ENCODE measurements at places on chromosomes 12 and 14.

GRCh38 chr14:92903359-92903758, 19.6 kb upstream of the CHGA start:
- no peak for DNase-seq

GRCh38 chr12:120950807-120951206, 27.5 kb upstream of the HNF1A start:
- DNase-seq = no peak

GRCh38 chr12:119730381-119730780, 62.4 kb downstream of the PRKAB1 start:
- DNase-seq = no peak

- DNase-seq = peak; percentile 62
These were observed 35.3 kb upstream of the STRAP start for GRCh38 chr12:15846887-15847286.

DNA sequence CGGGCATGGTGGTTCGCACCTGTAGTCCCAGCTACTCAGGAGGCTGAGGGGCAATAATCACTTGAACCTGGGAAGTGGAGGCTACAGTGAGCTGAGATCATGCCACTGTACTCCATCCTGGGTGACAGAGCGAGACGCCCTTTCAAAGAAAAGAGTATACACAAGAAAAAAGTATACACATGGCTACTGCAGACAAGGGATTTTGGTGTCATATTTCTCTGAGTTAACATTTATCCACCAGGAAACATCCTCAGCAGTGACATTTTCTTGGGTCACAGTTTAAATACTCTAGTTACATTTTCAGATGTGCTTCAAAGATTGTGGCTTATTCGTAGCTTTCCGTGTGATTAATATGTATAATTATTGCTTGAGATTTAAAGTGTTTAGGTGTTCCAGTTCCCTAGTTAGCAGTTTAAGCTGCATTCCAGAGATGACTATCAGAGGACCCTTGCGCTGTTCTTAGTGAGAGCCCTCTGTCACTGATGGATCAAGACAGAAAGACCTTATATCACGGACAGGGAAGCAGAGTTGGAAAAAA, 4.7 kb upstream of the PPP2R5E start:
- DNase-seq = no peak

DNA sequence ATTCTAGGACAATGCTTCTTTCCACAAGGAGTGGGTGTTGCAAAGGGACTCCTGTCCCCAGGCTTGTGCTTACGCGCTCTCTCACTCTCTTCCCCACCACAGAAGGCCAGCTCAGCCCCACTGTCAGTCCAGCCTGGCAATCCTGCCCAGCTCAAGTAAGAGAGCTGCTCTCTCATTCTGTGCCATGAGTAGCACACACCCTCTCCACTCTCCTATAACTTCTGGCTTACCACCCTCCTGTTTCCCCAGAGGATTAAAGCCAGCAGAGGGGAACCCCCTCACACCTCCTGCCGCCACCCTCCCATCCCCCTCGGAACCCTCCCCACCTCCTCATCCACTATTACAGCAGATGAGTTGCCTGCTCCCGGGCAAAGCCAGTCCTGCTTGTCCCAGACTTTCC, 17.1 kb downstream of the NCKAP5L start:
- DNase-seq = no peak

GRCh38 chr12:69284131-69284530, 44.8 kb downstream of the CPSF6 start:
- DNase-seq = peak; percentile 31

GRCh38 chr14:104885973-104886689, 21.1 kb downstream of the CEP170B start:
- no peak for DNase-seq

- DNase-seq = no peak
These were observed 32.8 kb downstream of the UBE3B start for GRCh38 chr12:109510196-109510595.

GRCh38 chr12:67852701-67853100, 136.5 kb upstream of the IFNG-AS1 start:
- no peak for DNase-seq

DNA sequence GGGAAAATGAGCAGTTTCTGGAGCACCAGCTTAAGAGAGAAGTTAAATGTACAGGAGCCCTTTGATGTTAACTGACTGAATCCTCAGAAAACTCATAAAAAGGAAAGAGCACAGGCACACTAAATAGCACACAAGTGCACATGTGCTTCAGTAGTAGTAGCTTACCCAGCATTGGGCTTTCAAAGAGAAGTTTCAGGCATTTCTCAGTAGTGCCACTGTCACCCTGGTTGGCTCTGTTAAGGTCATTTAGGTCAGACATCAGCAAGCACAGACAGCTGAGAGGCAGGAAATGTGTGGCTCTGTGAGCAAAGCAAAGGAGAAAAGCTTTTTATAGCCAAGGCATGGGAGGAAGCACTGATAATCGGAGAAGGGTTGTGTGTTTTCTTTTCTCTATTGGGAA, 96.3 kb upstream of the HIF1A start:
- DNase-seq = no peak

DNA sequence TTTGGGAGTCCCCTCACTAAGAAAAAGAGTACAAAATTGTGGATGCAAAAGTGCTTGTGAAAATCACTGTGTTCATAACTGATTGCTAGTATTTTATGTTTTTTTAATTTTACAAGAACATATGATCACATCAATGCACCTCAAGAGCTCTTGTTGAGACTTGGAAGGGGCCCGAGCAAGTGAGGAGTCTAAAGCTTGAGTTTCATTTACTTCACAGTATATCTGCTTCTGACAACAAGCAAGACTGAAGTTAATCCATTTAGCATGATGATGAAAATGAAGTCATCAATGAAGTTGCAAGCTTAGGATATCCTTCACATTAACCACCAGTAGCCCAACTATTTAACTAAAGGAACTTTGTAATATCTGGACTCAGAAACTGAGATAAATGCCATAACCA, 182.5 kb upstream of the DIO2 start:
- DNase-seq = no peak

- peak; percentile 65 for DNase-seq
These were observed at the start of gene PNMA1 for GRCh38 chr14:73713803-73714655. Gene PNMA1 (minus strand): TSS chr14:73714384. CDS start chr14:73713639, 745 bp downstream.

GRCh38 chr14:60090864-60091519, 731 bp upstream of the PCNX4 start:
- peak; percentile 46 for DNase-seq

DNA sequence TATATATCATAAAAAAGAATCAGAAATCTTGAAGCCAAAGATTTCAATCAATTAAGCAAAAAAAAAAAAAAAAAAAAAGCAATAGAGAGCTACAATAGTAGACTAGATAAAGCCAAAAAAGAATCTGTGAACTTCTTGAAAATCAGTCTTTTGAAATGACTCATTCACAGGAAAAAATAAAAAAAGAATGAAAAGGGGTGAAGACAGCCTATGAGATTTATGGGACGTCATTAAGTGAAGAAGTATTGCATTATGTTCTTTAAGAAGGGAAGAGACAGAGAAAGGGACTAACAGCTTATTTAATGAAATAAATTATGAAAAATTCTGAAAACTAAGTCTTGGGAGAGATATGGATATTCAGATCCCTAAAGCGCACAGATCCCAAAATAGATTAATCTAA, 103.8 kb downstream of the ACSS3 start:
- no peak for DNase-seq

- DNase-seq = no peak
These were observed 13.2 kb upstream of the COL2A1 start for GRCh38 chr12:48017496-48017895.

- no peak for DNase-seq
These were observed 191.8 kb downstream of the DACT1 start for GRCh38 chr14:58829594-58829993.

DNA sequence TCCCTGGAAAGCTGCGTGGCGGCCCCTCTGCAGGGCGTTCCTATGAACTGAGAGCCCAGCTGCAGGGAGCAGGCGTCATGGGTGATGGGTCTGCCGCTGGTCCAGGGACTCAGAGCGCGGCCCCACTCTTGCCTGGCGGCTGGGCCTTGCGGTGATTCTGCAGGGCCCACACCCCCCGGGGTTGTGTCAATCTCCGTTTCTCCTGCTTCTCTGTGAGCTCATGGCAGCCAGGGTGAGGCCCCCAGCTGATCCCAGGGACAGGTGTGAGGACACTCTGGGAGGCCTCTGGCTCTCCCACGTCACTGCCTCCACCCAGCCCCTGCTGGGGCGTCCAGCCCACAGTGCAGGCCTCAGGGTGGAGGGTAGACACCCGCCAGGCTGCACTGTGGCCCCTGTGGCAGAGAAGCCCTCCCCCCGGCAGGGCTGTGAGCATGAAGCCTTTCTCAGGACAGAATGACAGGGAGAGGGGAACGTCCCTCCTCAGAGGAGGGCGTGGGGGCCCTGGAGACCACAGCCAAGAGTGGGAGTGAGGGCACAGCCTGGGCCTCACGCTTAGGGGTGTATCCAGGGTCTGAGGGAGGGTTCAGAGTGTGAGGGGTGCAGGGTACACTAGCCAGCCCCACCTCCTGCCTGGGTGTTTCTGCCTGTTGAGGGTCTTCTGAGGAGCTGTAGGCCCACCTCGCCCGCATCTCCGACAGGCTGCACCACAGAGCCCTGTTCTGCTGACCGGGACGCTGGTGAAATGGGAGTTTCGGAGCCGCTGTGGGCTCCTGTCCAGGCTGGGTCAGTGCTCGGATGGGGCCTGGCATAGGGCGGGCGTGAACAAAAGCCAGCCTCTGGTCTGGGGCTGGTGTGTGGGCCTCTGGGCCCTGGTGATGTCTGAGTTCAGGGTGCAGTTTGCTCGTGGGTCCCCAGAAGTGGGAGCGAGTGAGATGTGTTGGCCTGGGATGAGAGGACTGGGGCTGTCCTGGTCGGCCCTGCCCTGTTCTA, 26.7 kb upstream of the CRIP2 start:
- DNase-seq = no peak

DNA sequence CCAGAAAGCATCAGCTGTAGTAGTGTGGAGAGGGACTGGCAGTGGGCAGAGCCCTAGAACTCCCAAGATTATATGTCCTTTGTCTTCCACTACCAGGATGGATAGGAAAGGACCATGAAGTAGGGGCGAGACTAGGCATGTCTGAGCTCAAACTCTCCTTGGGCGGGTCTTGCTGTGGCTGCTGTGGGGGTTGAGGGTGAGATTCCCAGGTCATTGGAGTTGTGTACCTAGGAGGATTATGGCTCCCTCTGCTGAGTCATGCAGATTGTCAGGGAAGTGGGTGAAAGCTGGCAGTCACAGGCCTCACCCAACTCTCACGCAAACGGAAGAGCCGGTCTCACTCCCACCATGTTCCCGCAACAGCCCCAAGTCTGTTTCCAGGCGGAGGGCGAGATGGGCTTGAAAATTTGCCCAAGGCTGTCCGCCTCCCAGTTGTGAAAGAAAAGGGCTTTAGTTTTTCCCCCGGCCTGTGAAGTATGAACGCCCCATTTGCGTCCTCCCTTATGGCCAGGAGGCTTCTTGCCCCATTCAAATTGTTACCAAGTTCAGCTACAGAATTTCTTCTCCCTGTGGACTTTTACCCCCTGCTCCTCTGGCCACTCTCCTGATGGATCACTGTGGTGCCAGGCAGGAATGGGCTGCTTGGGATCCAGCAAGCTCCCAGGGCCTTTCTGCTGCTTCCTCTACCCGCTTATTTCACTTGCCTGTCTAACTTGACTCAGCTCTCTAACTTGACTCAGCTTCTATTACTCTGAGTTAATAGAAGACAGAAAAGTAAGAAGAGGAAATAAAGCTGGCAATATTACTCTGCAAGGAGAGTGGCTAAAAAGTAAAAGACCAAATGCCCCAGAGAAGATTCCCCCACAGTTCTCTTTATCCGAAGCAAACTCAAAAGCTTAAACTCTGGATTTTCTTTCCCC, 159.3 kb downstream of the SLC2A13 start:
- no peak for DNase-seq

DNA sequence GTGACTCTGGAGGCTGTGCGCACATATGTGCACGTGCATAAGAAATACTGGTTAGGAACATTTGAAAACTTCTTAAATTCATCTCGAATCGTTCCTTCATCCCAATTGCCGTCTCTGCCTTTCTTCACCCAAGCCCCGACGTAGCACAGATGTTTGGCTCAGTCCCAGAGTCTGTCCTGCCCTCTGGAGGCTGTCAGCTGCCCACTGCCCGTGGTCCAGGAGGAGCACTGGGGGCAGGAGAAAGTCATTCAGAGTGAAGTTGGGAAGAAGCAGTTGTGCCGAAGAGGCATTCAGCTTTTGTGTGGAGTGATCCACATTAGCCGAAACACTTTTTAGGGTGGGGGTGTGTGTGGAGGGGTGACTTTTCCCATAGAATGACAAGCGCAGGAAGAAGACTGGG, 124.9 kb downstream of the TSPAN9 start:
- DNase-seq = no peak

Data from GM04504 (cell line).